ENCODE measurements at places on chromosomes 5 and 9.

DNA sequence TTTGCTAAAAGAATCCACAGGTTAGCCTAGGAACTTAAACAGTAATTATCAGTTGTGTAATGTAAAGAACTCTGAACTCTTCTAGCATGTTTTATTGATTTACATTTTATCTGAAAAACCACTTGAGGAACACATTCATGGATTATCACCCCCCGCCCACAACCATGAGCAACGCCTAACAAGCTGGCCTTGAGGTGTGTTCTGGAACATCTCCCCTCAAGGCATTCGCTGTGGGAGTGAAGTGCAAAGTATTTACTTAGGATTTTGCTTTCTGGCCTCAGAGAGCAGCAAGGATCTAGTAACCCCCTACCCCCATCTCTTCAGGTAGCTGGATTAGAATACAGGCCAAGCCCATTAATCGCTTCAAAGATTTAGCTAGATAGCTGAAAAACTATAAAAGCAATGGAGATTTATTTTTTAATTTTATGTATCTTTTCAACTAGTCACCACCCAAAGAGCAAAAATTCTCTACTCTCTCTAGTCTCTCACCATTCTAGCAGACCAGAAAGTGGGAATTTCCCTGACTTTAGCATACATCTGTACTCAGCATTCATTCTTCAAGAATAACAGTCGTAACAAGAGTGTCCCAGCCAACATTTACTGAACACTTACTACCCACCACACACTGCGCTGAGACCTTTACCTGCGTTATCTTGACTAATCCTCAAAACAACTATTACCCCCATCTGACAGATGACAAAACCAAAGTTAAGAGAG lies 37.2 kb downstream of the DDX31 start:
- DNase-seq: no peak

DNA sequence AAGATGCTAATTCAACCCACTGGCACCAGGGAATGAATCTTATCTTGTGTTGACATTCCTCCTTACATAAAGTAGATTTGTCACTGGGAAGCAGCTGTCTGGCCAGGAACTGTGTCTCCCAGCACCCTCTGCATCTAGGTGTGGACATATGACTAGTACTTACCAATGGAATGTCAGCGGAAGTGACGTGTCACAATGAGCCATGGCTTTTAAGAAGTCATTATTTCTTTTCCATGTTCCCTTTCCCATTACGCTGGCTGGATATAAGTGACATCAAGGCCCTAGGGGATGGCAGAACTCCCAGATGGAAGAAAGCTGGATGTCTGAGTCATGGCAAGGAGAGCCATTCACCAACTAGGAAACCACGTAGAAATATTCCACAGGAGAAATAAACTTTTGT lies 84.7 kb upstream of the MAST4 start:
- no peak for DNase-seq

GRCh38 chr9:121718084-121718483 lies 66.7 kb downstream of the DAB2IP start:
- peak; percentile 37 for DNase-seq

DNA sequence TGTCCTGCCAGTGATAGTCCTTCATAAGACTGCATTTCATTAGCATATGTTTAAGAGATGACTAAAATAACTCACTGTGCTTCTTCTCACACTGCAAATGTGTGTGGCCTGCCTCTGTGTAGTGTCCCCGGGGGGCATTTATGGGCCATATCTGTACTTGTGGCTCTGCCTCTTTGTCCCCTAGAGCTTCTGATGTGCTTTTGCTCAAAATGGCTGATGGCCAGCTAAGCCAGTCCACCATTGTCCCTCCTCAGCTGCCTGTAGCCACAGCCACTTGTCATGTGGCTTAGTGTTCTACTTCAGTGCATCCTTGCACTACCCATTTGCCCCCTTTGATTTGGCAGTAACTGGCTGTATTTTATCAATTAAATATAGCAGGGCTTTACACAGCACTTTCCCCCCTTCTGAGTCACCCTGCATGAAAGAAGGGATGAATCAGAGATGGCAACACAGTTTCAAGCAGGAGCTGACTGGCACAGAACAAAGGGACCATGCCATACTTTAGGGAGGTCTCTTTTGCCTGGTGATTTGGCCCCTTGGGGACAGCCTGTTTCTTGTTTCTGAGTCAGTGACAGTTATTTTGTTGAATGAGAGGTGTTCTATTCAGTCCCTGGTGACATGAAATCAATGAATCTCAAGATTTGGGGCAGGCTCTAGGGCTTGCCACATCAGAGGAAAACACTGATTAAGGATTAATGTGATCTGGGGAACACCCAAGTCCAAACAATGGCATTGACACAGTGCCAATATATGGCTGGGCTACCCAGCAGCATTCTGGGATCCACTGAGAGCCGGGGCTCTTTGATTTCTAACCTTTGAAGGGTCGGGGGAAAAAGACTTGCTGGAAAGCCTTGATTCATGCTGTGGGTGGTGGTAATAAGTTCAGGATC lies 245.5 kb downstream of the SMARCA2 start:
- DNase-seq: peak; percentile 67

- peak; percentile 9 for DNase-seq
Observed at GRCh38 chr9:108019821-108020220, 530.3 kb upstream of the KLF4 start.

GRCh38 chr9:35650341-35651158 lies at the start of gene SIT1:
Gene SIT1 (minus strand): TSS chr9:35650931. CDS start chr9:35650853, 78 bp downstream.
- no peak for DNase-seq

DNA sequence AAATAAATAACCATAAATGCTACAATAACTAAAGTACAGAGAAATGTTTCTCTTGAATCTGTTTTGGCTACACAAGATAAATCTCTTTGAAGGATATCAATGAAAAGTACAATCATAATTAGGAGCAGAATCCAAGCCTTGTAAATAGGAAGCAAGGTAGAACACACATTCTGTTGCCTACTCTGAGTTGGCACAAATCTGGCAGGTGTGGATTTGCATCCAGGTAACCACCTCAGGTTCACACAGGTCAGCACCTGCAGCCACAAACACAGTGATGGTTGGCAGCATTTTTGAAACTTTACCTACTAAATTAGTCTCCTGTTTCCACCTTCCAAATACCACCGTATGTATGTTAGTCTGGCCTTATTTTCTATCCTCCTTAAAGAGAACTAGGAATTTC lies 105.3 kb upstream of the PIK3R1 start:
- no peak for DNase-seq

- no peak for DNase-seq
Observed at GRCh38 chr9:110064803-110065202, 143.2 kb downstream of the C9orf152 start.

DNA sequence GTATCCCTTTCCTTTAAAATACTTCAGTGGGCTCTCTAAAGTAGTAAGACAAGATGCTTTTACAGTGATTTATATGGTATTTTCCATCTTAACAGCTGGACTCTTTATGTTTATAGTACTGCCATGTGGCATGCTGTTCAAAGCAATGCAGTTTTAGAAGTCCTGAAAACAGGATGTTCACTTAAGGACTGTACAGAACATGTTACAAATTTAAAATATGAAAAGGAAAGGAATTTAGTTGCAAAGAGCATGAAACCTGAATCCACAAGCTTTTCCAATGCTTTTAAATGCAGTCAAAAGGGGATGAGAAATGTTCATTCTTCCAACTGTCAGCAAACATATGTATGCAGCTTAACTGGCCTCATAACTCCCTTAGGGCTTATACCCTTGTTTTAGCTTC lies 580.2 kb downstream of the EFNA5 start:
- DNase-seq: no peak

DNA sequence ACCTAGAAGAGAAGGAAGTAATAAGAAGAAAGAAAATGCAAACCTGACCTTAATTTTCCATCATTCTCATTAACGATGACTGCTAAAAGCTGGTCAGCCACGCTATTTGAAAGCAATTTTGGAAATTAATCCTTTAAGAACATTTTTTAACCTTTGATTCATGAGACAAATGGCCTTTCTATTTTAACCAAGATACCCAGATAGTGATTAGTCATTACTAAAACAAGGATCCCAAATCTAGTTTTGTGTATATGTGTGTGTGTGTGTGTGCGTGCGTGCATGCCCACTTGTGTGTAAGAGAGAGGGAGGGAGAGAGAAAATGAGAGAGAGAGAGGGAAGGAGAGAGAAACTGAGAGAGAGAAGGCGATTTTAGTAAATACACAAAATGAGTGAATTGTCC lies 329.5 kb downstream of the DEPDC1B start:
- no peak for DNase-seq

GRCh38 chr5:17470064-17470463 lies 28.0 kb upstream of the TAF11L2 start:
- no peak for DNase-seq

- DNase-seq: no peak
Observed at GRCh38 chr5:36666986-36667385, 60.6 kb downstream of the SLC1A3 start.

- DNase-seq: no peak
Observed at GRCh38 chr5:99715921-99716320, 787.1 kb upstream of the CHD1 start.

GRCh38 chr5:138815529-138815928 lies 59.6 kb downstream of the LRRTM2 start:
- DNase-seq: no peak

- no peak for DNase-seq
Observed at GRCh38 chr5:60455589-60455988, 244.4 kb downstream of the DEPDC1B start.

DNA sequence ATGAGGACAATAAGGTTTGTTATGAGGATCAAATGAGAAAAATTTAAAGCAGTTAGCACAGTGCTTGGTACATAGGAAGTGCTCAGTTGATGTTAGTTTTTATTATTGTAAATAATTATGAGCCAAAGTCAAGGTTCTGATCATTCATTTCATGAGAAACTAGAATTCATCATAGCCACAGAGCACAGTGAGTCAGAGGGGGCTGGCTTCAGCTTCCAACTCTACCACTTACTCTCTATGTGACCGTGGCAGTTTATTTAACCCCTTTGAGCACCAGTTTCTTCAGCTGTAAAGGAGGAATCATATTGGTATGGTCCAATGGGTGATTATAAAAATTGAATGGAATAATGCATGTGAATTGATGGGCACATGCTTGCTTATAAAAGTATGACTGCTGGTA lies 39.4 kb downstream of the KLHL3 start:
- no peak for DNase-seq

- no peak for DNase-seq
Observed at GRCh38 chr5:62376064-62376463, 27.6 kb downstream of the DIMT1 start.

GRCh38 chr5:115324021-115324420 lies 27.6 kb upstream of the CCDC112 start:
- no peak for DNase-seq

GRCh38 chr5:52694648-52695047 lies 93.1 kb upstream of the ITGA1 start:
- DNase-seq: no peak

DNA sequence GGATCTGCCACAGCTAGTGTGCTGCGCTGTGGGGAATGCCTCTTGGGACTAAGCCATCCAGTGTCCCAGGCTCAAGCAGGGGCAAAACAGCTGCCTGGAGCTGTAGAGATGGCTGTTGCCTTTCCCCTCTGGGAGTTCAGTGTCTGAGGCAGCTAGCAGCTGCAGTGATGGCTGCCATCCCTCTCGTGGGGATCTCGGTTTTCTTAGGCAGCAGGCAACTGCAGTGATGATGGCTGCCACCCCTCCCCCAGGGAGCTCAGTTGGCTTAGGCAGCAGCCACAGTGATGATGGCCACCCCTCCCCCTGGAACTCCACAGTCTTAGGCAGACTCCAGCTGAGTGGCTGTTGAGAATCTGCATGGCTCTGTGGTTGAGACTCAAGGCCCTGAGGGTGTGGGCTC lies 1389.2 kb upstream of the NUDT12 start:
- peak; percentile 30 for DNase-seq

DNA sequence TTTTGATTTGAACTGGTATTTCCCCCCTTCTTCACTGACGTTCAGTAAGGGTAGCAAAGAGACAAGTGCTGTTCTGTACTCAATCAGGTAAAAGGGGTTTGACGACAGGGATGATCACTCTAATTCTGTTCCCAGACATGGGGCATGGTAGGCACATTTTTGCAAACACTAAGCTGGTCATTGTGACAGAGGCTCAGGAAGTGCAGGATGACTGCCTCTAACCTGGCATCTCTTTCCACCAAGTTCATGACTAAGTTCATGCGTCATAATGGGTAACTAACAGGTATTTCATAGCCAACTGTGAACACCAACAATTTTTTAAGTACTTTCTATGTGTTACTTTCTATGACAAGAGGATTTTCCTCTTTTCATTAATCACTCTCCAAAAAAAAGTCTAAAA lies 166.5 kb downstream of the MAPKAP1 start:
- DNase-seq: no peak

- peak; percentile 68 for DNase-seq
Observed at GRCh38 chr5:94218374-94218773, 400.0 kb downstream of the KIAA0825 start.

DNA sequence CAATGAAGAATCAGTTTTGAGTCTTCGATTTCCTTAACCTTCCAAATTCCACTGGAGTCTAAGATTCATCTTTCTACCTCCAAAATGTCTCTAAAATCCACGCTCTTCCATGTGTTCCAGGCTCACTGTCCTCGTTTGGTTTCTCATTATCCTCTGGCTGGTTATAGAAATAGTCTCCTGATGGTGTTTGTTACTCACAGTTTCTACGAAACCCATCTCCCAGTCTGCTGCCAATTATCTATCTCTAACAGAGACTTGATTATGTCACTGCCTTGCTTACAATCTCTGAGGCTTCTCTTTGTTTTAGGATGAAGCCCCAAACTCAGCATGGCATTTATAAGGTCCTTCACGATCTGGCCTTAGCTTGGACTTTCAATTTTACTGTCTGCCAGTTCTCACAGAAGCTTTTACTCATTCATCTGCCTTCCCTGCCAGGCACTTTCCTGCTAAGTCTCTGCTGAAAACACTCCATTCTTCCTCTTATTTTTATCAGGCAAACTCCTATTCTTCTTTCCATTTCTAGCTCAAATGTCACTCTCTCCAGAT lies 339.6 kb upstream of the SGCD start:
- DNase-seq: no peak

DNA sequence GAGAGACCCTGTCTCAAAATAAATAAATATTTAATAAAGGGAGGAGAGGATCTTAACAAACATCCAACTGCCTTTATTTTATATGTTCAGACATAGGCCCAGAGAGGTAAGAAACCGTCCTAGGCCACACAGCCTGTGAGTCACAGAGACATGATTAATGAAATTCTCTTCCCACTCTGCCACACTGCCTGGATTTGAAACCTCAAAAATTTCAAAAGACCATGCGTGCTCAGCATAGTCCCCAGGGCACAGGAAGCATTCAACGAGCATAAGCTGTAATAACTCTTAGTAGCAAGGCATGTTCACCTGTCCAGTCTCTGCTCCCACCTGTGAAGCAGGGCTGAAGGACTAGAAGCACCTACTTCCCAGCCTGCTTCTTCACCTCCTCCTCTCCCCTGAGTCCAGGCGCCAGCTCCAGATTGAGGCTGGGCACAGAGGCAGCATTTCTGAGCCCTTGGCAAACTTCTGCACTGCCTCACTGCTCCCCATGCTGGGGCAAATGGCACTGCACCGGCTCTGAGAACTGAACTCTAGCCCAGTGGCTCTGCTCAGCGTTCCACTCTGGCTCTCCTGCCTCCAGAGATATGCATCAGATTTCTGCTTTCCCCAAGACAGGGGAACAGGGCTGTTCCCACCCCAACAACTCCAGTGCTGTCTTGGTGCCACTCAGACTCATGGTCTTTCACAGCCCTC lies 1.1 kb downstream of the FAT2 start:
- peak; percentile 53 for DNase-seq
